ENCODE measurements at places on chromosomes 3 and 15.

DNA sequence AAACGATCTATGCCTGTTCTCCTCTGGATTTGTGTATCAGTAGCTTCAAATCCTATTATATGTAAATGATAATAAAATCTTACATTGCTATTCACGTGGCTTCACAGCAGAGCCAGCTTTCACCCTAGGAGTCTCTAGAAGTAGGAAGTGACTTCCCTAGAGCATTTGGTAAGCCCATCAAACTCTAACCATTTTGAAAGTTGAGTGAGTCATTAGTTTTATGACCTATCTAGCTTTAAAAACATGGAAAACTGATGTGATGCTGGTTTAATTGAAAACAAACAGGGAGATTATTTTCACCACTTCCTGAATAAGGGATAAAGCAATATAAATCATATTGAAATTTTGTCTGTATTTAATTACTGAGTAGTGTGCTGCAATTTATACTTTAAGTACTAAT lies 275.2 kb downstream of the EPHA6 start:
- DNase-seq, result no peak

DNA sequence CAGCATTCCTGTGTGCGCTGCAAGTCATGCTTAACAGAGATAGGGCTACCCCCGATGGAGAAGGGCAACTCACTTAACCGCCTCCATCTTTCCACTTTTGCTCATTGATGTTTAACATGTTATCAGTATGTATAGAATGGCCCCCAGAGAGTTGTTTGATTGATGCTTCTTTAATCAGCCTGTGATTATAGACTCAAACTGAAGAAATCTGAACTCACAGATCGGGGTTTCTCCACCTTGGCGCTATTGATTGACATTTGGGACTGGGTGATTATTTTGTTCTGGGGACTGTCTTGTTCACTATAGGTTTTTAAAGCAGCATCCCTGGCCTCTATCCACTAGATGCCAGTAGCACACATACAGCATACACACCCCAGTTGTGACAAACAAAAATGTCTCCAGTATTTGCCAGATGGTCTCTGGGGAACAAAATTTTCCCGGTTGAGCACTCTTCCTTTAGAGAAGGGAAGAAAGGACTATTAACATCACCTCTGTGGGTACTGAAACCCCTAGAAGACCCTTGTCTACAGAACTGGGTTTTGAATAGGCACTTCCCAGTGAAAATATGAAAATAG lies 54.4 kb downstream of the LARS2 start:
- DNase-seq, result no peak

DNA sequence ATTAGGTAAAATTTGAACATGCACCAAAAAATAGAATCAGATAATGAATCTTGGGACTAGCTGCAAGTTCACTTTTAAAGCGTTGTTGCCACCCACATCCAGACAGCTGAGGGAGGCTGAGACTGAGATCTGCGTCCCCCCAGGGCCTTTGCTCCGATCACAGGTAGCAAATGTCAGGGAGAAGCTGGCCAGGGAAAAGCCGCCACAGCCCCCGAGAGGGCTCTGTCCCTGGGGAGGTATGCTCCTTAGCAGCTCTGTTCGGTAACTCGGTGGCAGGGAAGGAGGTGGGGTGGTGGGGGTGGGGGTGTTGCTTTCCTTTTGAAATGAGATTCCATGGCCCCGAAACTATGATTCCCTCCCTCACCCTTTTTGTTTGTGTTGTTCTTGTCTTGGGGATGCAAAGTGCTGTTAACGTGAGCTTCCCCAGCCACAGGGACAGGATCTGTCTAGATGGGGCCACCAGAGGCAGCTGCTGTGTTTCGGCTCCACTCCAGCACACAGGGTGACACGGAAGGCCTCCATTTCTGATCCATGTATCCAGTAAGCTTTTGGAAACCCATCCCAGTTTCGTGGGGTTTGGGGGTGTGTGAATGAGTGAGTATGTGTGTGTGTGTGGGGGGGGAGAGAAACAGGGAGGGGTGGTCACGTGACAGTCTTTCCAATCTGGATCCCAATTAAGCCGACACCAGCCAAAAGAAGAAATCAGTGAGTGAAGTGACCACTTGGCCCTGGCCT lies 1.1 kb upstream of the MINAR1 start:
- DNase-seq, result no peak

DNA sequence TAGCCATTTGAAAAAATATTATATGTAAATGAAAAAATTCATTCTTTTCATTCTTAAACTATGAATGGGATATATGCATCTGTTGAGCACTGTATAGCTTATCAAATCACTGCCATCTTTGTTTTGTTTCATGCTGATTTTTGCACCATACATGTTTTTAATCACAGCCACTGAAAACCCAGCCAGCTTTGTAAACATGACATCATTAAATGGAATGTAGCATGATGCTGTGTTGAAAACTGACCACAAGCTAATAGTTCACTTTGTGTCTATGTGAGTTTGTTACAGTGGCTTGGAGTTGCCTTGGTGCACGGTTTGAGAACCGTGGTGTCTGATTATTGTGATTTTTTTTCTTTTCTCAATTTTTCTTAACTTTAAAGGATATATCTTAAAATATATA lies 75.7 kb downstream of the GMPS start:
- DNase-seq, result no peak

- no peak for DNase-seq
These were observed 64.8 kb downstream of the NTRK3 start for GRCh38 chr15:88191812-88192165.

- DNase-seq, result no peak
These were observed 79.3 kb upstream of the GMNC start for GRCh38 chr3:190941694-190942260.

DNA sequence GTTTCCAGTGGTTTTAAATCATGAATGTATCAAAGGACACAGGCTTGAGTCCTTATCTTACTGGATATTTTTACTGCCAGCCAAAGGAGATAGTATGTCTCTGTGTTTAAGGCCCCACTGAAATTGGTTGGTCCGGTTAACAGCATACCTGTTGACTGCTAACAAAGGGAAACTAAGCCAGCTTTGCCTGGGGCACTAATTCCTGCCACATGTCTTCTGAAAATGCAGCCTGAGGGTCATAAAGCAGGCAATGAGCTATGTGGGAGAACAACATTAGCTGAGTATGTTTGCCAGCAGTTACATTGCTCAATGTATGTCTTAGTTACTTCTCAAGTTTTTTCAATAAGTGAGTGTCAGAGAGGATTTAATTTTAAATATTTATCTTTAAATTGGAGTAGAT lies 12.4 kb downstream of the PLS1 start:
- DNase-seq, result no peak

GRCh38 chr15:38186507-38186906 lies 66.1 kb upstream of the SPRED1 start:
- no peak for DNase-seq

DNA sequence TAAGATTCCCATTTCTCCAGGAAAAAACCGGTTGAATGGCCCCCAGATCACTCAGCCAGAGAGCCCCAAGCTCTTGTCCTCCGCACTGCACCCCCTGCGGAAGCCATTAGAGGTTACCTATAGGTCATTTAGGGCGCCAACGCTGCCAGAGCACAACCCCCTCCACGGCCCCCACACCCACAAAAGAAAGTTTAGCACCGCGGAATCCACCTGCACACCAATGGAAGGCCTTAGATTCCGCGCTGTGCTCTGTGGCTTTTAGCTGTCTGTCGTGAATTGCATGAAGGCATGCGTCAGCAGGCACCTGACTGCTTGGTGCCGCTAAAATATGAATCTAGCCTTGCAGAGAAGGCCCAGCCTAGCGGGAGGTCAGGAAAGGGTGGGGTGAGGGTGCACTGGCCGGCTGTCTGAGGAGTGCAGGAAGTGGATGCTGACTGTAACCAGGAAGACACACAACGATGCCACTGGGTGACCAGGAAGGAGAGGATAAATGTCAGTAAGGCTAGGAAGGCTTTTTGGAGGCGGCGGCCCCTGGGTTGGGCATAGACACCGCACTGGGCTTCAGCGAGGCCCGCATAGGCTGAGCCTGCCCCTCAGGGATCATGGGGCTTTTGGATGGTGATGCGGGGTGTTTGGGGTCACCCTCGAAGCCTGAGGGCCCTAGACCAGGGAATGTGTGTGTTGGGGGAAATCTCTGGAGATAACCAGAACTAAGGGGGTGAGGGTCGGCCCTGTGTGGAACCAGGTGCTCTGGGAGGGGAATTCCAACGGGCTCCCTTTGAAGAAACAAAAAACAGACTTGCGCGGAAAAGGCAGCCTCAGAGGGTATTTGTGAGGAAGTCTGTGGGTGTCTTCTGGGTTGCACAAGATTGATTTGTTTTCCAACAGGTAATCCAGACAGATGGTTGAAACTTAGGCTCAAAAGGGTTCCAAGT lies 976 bp upstream of the NUP210 start:
- peak; percentile 80 for DNase-seq

DNA sequence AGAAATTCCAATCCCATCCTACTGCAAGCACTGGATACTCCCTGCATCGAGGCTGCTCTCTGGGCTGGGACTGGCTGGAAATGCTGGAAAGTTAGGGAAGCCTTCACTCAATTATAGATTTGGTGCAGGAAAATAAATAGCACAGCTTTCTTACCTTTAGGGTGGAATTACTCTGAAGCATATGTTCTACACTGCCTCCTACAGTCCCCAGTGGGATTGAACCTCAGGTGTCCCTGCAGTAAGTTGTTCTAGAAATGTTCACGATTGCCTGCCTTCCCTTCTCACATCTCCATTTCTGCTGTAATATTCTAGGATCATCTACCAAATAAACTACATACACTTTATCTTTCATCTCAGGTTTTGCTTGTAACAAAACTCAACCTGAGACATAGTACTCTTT lies 536.7 kb upstream of the LMCD1 start:
- DNase-seq, result no peak

GRCh38 chr3:40398346-40398745 lies 11.4 kb downstream of the ENTPD3 start:
- DNase-seq, result no peak

DNA sequence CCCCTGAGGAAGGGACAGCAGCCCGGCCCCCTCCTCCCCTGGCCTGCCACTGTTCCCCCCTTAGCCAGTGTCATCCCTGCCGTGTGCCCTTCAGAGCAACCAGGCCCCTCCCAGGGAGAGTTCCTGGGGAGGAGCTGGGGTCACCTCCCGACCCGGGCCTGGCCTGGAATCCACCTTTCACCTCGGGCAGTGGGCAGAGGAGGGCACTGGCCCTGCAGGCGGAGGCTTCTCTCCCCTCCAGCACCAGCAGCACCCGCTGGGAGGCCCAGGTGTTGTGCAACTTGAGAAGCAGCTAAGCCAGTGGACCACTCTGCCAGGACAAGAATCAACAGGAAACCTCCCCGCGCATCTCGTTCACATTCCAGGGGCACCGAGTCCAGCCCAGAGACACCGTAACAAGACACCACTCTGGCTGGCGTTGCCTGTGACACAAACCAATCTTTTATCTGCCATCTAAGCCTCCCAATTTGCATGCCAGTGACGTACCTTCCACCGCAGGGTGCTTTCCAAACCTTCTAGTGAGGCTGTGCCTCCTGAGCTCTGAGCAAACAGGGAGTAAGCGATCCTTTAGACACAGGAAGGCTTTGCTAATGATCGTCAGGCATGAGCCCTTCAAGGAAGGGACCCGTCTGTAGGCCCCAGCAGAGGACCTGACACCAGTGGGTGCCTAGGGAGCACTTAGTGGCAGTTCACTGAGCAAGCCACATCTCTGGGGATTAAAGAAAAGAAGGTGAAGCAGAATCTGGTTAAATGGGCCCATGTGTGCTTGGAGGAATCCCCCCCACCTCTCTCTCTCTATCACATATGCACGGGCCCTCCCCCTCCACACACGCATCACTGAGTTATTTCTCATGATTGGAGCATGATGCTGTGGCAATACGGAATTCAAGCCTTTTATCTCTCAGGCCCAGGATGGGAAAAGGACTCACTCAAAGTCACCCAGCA lies 98.9 kb upstream of the TLE3 start:
- peak; percentile 9 for DNase-seq

- no peak for DNase-seq
These were observed 80.3 kb upstream of the KCNMB2 start for GRCh38 chr3:178455946-178456345.

DNA sequence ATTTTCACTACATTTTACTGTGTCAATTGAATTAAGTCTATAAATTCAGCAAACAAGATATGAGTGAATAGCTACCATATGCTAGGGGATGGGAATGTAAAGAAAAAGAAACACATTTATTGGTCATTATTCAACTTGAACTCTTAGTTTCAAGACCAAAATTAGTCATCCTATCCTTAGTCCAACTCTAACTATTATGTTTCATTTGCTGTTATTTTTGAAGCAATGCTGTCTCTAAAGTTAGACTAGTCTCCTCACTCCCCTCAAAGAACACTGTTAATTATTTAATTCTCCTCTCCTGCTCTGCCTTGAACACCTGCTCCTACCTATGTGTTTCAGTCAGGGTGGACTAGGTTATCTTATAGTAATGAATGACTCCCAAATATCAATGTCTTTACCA lies 920.9 kb downstream of the TUSC7 start:
- DNase-seq, result no peak

Measured in CD4-positive, alpha-beta T cell treated with Interleukin-6 at 100 ng/mL for 8 hours (primary cell).